Large intestine (tissue), 12 donors: ENCODE measurements at places on chromosomes 3 and 15. TPM values are rescaled to one million over a fixed set of nuclear protein-coding genes. Genes with fewer than 3 reads are reported as not detected.

The IL17RC gene
- 36.3 TPM for polyA plus RNA-seq

The LSAMP gene
- polyA plus RNA-seq, result 7.6 TPM

The CELF6 gene
- polyA plus RNA-seq, result 11.9 TPM

The NOX5 gene
- polyA plus RNA-seq, result 0.16 TPM

The ADGRG7 gene
- polyA plus RNA-seq, result 56.1 TPM

The FGF12 gene
- polyA plus RNA-seq, result 2.1 TPM

The GOLGA8O gene
- 0.13 TPM for polyA plus RNA-seq

The FBXO45 gene
- 12.2 TPM for polyA plus RNA-seq

The HTR3E gene
- 0.03 TPM for polyA plus RNA-seq

The TMEM212 gene
- polyA plus RNA-seq, result not detected

The PAQR9 gene
- polyA plus RNA-seq, result 0.13 TPM

The FES gene
- 17.9 TPM for polyA plus RNA-seq

The ATXN7 gene
- polyA plus RNA-seq, result 21.0 TPM

The GOLGA8S gene
- polyA plus RNA-seq, result 0.24 TPM

The SKOR1 gene
- polyA plus RNA-seq, result 0.28 TPM

The MRAS gene
- 6.3 TPM for polyA plus RNA-seq

The COL7A1 gene
- polyA plus RNA-seq, result 121 TPM

The CLDN18 gene
- 4.1 TPM for polyA plus RNA-seq

The GHSR gene
- polyA plus RNA-seq, result not detected

The CCR4 gene
- polyA plus RNA-seq, result 0.37 TPM

The CPNE4 gene
- 2.9 TPM for polyA plus RNA-seq

The ZNF660 gene
- 5.7 TPM for polyA plus RNA-seq

The ATR gene
- 18.6 TPM for polyA plus RNA-seq

The FOXL2NB gene
- not detected for polyA plus RNA-seq

The TNFAIP8L3 gene
- 3.8 TPM for polyA plus RNA-seq

The CYP8B1 gene
- polyA plus RNA-seq, result 0.75 TPM

The PLAAT1 gene
- 0.24 TPM for polyA plus RNA-seq

The GPR156 gene
- polyA plus RNA-seq, result 0.33 TPM

The ATP11B gene
- polyA plus RNA-seq, result 48.5 TPM

The CLDN1 gene
- polyA plus RNA-seq, result 17.4 TPM

The PARP15 gene
- polyA plus RNA-seq, result 1.5 TPM

The PEX11A gene
- polyA plus RNA-seq, result 15.0 TPM

The CLPX gene
- 50.0 TPM for polyA plus RNA-seq

The CADM2 gene
- 2.4 TPM for polyA plus RNA-seq

The ARGFX gene
- not detected for polyA plus RNA-seq

The MDFIC2 gene
- polyA plus RNA-seq, result not detected

The RTP3 gene
- polyA plus RNA-seq, result not detected

The PTH1R gene
- 8.7 TPM for polyA plus RNA-seq

The MKRN3 gene
- 0.91 TPM for polyA plus RNA-seq
